Mesangial cell (primary cell): ENCODE measurements at places on chromosomes 2 and 18. TPM values are rescaled to one million over a fixed set of nuclear protein-coding genes. Genes with fewer than 3 reads are reported as not detected.

Gene DCC
- total RNA-seq, result under 0.01 TPM in 1 of 2 replicates, not detected in the other

Gene HOXD12
- not detected in 2 replicates for total RNA-seq

Gene CEP76
- total RNA-seq, result 4.7 and 9.1 TPM in 2 replicates

Gene FARP2
- total RNA-seq, result 24.3 and 33.2 TPM in 2 replicates

Gene CHRNA1
- total RNA-seq, result 0.76 TPM in 1 of 2 replicates, not detected in the other

Gene TANK
- total RNA-seq, result 16.9 and 19.0 TPM in 2 replicates

Gene SNED1
- 1.5 and 6.7 TPM in 2 replicates for total RNA-seq

Gene SERPINB3
- total RNA-seq, result not detected in 2 replicates

Gene CTNNA2
- total RNA-seq, result 0.51 TPM in 1 of 2 replicates, not detected in the other

Gene TMEM127
- total RNA-seq, result 27.4 and 45.1 TPM in 2 replicates

Gene NTSR2
- total RNA-seq, result not detected in 2 replicates
